ENCODE measurements at places on chromosomes 2 and 18.
A peak's percentile ranks its signal among the peaks of the same experiment; 100 is the strongest.

- no peak for DNase-seq
Measured at GRCh38 chr2:106174056-106174455, 20.0 kb downstream of the UXS1 start.

- DNase-seq, result no peak
Measured at GRCh38 chr2:9214873-9215272, 8.3 kb downstream of the ASAP2 start.

DNA sequence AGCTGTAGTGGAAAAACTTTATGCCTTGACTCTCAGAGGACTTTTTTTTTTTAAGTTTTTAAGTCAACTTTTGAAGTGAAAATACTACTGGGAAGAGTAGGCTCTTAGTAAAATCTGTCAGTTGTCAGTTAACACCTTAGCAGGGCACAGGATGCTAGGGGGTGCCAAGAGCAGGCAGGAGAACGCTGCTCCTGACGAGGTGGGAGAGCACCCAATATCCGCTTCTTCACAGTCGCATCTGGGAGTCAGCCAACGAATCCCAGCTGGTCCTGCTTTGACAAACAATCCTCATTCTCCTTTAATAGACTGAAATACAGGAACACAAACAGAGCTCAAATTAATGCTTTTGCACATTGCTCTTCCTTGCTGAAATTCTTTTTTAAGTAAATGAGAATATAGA lies 709.5 kb upstream of the ACVR2A start:
- no peak for DNase-seq

GRCh38 chr2:229553091-229553490 lies 161.3 kb downstream of the DNER start:
- no peak for DNase-seq

GRCh38 chr2:229451852-229452251 lies 180.8 kb upstream of the PID1 start:
- DNase-seq, result no peak

- peak; percentile 9 for DNase-seq
Measured at GRCh38 chr2:137467246-137467862, 496.9 kb upstream of the HNMT start.
